Stimulated activated CD4-positive, alpha-beta T cell treated with anti-CD3 and anti-CD28 coated beads, Interleukin-4, amount 100 ng/mL, for 24 hours (primary cell): ENCODE measurements at places on chromosomes 16 and 17.
A peak's percentile ranks its signal among the peaks of the same experiment; 100 is the strongest.

- DNase-seq: no peak
Observed at GRCh38 chr17:62101515-62101914, 36.4 kb upstream of the MED13 start.

GRCh38 chr17:82442643-82443464 lies 7.7 kb downstream of the CYBC1 start:
- no peak for DNase-seq

DNA sequence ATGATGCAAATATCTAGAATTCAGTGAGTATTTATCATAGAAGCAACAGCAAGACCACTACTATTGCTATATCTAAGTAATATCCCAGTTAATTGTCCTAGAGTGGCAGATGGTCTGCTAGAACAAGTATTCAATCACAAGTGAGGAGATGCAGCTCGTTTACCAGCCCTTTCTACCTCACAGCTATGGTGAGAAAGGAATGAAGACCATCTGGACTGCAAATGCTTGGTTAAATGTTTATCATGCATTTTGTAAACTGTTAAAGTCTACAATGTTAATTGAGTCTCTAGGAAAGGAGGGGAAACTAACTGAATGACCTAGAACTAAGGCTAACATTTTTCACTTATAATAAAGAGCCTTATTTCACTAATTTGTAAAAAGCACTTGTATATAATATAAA lies 52.5 kb downstream of the CNOT1 start:
- DNase-seq: no peak

DNA sequence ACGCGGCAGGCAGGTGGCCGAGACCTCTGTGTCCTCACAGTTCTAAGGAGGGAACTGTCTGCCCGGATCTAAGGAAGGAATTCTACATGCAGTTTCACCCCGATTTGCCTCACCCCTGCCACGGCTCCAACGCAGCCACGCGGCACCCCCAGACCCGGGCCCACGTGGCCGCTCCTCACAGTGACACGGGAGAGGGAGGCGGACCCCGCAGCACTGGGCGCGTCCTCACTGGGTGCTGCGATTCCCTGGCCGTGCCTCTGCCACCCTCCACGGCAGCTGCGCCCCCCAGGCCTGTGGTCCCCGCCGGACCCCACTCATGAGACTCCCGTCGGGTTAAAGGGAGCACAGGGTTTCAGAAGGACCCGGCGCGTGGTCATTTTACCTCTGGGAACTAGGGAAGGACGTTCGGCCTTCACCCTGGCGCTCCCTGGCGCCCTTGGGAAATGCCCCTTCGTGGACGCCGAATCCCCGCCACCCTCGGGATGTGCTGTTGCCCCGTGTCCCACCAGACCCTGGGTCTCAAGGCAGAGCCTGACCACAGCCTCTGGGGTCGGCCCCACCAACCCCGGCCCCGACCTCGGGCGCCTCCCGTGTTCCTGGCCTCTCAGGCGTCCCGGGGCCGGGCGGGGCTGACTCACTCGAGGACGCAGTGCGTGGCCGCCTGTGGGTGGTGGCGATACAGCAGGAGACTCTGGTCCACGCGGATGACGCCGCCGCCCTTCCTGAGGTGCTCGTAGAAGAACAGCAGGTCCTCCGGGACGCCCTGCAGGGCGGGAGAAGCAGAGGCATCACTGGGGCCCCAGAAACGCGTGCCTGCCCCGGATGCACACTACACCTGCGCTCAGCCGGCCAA lies 118.8 kb upstream of the METRNL start:
- DNase-seq: no peak

DNA sequence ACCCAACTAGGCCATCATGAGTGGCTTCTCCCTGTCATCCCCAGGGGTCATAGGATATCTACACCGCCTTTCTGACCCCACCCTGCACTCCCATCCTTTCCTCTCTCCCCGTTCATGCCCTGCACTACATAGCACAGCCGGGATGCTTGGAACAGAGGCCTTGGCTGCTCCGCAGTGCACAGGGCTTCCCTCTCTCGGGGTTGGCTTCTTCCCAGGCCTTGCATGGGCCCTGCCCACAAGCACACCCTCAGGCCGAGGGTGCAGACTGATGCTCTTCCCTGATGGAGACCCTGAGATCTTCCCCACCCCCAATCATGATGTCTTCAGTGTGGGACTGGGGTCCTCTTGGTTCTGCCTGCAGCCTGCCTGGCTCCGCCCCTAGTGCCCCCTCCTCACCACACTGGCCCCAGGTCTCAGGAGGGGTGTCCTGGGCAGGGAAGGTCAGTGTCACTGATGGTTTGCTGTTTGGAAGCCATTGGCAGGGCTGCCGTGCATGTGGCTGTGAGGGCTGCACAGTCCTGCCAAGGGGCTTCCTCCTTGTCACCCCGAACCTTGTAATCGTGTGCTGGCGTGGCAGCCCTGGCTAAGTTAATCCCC lies 14.3 kb upstream of the NAGLU start:
- DNase-seq: no peak

DNA sequence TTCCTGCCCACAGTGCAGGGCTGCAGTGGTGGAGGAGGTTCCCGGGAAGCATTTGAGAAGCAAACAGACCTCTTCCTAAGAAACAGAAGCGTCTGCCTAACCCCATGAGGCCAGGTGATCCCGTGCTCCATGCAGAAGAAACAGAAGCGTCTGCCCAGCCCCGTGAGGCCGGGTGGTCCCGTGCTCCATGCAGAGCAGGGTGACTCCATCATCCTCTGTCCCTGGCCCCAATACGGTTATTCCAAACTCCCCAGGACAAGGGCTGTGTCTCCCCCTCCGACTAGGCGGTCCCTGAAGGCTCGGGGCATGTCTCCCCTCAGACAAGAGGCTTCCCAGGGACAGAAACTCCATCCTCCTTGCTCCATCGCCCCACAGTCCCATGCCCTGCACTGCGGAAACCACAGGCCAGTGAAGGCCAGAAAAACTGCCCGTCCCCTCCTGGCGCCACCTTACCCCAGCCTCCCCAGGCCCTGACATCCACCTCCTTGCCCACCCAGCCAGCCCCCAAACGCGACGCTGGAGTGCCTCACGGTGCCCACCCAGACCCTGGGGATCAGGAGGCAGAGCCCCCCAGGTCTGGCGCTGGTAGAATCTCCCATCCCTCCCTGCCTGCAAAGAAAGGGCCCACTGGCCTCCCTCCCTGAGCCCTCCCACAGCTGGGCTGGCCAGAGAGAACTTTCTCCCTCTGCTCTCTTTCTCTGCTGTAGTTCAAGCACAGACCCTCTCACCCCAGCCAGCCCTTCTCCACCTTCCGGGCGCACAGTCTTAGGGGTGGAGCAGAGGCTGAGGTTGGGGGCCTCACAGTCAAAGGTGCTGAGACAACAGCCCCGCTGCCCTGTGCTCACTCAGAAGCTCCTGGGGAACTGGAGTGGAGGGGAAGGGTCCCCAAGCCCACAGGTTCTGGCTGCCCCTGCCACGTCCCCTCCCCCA lies 30.6 kb upstream of the KRT17 start:
- no peak for DNase-seq

GRCh38 chr16:74026373-74027281 lies 270.0 kb upstream of the PSMD7 start:
- no peak for DNase-seq

DNA sequence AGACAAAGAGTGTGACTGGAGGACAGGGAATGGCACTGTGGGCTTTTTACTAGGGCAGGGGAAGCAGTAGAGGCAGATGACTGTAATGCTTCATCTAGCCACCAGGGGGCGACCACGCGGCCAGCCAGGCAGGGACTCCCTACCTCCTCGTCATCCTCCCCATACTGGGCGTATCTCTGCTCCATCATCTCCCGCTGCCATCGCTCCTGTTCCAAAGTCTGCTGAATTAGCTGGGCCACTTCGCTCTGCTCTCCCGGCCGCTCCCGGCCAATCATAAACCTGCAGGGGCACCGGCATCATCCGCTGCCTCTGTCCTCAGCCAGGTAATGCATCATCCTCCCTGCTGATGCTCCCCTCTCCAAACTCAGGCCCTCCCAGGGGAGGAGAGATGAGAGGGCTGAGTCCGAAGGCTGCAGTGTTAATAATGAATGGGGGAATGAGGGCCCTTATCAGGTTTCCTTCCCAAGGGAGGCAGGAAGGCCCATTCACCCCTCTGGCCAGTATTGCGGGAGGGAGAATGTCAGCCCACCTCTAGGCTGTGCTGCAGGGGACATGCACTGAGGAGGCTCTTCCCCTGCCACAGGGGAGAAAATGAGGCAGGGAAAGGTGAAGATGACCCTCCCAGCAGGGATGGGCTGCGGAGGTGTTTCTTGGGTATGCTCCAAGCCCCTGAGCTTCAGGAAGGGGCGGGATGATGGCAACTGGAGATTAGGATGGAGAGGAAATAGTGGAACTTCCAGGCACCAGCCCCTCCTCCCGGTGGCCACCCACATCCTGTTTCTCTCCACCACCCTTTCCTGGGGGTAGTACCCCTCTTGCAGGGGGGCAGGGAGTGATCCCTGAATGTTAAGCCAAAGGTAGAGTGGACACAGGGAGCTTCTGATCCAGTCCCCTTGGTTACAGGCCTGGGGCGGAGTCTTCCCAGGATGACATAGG lies 10.3 kb upstream of the SAMD14 start:
- DNase-seq: peak; percentile 84

DNA sequence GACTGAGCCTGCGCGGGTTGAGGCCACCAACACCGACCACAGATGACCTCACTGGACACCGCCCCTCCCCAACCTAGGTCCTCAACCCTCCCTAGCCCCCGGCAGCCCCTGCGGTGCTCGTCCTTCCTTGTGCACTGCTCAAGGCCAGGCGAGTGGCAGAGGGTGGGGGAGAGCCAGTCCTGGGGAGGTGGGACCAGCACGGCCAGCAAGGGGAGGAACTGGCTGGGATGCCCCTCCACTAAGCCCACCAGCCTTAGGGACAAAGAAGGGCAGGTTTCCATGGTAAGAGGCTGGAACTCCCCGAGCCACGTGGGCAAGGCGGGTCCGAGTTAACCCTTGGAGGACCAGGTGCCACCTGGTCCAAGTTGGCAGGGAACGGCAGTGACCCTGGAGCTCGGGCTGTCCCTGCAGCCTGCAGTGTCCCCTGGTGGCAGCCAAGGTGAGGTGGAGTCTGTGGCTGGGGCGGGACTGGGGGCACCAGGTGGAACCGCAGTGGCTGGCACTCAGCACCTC lies 9.2 kb downstream of the FSCN2 start:
- DNase-seq: no peak

- DNase-seq: no peak
Observed at GRCh38 chr16:75138636-75139035, 9.7 kb upstream of the ZFP1 start.
